Suppressor macrophage (primary cell): ENCODE measurements at places on chromosomes 4 and X.

- no peak for DNase-seq
Observed at GRCh38 chr4:87327136-87327535, 4.5 kb upstream of the HSD17B13 start.

DNA sequence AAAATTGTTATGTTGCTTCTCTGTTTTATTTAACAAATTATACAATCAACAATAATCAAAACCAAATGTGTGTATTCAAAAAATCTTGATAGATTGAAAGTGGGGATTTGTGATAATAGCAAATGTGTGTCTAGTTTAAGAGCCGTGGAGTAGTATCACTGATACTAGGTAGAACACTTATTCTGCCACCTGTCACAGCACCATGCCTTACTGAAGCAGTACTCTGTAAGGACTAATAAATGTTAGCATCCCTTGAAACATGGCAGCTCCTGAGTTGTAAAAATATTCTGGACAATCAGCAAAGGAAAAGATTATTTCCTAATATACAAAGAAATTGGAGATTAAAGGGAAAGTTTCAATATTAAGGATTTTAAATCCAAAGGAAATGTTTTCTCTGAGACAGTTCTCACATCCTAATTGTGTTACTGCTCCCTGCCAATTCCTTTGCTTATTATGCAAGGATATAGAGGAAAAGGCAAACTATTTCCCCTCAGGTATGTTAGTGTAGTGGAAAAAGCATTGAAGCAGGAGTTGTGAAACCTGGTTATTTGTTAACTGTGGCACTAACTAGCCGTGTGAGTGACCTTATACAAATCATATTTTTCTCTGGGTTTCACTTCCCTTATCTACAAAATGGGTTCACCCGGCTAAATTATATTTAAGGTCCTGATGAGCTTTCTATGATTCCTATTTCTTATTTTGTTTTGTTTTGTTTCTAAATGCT lies 303.1 kb downstream of the ARHGAP24 start:
- peak; percentile 55 for DNase-seq

GRCh38 chr4:102345795-102346100 lies 466 bp upstream of the SLC39A8 start:
- peak; percentile 72 for DNase-seq

DNA sequence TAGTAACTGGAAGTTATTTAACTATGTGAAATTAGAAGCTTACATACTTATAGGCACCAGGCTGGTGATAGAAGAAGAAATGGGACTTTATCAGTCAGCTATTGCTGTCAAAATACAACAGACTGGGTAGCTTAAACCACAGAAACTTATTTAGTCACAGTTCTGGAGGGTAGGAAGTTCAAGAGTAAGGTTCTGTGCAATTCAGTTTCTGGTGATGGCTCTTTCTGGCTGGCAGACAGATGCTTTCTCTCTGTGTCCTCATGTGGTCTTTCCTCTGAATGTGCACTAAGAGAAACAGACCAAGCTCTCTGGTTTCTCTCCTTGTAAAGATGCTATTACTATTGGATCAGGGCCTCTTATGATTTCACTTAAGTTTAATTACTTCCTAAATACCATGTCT lies 92.1 kb upstream of the ANKRD50 start:
- no peak for DNase-seq

DNA sequence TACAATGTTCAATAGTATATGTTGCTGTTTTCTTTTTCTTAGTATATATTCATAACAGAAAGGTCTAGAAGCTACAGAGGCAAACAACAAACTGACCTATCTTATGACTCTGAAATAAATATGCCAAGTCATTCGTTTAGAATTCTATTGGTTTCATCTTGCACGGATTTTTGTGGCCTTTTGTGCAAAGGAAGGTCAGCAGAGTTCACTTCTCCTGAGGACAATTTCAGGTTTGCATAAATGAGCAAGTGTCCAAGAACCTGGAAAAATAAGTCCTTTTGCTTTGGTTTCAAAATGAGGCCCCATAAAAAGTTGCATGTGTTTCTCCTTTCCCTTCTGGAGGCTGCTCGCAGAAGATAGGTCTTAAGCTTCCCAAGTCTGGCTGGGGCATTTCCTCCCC lies 156.9 kb downstream of the APBB2 start:
- no peak for DNase-seq

DNA sequence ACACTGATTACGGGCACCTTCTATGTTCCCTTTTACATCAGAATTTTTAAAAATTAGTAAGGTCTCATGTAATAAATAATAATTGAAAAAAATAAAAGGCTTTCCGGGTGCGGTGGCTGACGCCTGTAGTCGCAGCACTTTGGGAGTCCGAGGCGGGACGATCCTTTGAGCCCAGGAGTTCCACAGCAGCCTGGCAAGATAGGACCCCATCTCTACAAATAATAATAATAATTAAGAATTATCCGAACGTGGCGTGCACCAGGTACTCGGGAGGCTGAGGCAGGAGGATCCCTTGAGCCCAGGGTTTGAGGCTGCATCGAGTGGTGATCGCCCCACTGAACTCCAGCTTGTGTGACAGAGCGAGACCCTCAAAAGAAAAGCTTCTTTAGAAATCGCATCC lies 771 bp upstream of the LAMTOR3 start:
- no peak for DNase-seq

DNA sequence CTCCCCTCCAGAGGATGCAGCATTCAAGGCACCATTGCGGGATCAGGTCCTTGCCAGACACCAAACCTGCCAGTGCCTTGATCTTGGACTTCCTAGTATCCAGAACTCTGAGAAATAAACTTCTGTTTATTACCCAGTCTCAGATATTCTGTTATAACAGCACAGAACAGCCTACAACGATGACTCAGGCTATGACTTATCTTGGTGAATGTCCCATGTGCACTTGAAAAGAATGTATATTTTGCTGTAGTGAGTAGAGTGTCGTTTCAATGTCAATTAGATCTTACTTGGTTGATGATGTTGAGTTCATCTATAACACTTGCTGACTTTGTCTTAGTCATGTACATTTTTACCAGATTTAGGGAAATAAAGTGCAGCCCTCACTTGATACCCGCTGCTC lies 34.5 kb upstream of the PGRMC1 start:
- DNase-seq = no peak

DNA sequence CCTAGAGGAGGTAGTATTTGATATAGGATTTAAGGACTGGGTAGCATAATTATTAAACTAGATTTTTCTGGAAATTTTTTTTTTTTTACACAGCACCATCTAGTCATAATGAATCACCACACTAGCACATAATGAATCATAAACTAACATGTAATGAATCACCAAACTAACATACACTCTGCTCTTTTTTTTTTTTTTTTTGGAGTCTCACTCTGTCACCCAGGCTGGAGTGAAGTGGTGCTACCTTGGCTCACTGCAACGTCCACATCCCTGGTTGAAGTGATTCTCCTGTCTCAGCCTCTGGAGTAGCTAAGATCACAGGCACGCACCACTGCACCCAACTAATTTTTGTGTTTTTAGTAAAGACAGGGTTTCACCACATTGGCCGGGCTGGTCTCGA lies 92.5 kb downstream of the FAM13A start:
- peak; percentile 39 for DNase-seq

DNA sequence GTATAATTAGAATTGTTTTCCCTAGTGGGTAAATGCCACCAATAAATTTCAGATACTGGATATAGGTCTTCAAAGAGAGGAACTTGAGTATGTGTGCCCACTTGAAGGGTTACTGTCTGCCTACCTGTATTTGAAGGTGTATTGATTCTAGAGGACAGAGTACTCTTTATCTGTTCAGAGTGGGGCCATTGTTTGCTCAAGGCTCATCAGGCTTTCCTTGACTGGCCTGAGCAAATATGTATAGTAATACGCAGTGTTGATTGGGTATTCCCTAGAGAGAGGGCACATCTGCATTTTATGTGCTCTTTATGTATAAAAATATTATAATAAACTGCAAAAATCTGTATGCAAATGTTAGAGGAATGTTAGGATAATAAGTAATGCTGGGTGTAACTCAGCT lies 23.7 kb downstream of the RP2 start:
- no peak for DNase-seq

DNA sequence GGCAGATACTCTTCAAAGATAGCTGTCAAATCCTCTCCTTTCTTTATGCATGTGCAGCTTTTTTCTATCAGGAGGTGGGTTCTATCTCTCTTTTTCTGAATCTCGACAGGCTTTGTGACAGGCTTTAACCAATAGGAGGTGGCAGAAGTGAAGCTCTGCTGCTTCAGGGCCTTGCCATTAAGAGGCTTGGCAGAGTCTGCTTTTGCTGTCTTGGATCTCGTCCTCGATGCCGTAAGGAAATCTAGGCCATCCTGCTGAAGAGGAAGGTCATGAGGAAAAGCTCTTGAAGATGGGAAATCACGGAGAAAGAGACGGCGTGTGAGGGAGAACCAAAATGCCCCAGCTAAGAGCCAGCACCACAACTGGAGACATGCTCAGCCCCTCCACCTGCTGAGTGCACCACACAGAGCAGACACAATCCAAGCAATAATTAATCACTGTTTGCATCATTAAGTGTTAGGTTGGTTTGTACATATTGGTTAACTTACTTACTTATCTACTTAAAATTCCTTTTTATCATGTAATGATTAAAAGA lies 92.2 kb downstream of the DDIT4L start:
- no peak for DNase-seq

DNA sequence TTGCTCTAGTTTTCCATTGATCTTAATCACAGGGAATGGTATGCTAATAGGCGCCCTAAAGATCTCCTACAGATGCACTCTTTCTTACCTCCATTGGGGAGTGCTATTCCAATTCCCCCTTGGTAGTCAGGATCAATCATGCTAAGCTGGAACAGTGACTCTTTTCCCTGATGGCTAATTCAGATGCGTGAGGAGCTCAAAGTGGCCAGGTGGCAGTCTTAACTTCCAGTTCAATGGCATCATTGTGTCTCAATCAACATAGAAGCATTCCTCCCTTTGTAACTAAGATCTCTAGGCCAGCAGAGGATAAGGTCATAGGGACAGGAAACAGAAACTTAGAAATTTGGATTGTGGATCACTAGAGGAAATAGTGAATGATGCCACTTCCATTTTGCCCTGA lies 216.8 kb downstream of the GRID2 start:
- DNase-seq = peak; percentile 2
